PC-9 (cell line): ENCODE measurements at places on chromosomes 16 and 17. TPM values are rescaled to one million over a fixed set of nuclear protein-coding genes. Genes with fewer than 3 reads are reported as not detected.

- DNase-seq: no peak
- H3K27ac ChIP-seq: no peak overlapping the region
- H3K4me1 ChIP-seq: no peaks in the 10 kb centered on the region
- H3K4me3 ChIP-seq: no peak overlapping the region
These were observed 15.7 kb upstream of the KPNB1 start for GRCh38 chr17:47633996-47634395.

DNA sequence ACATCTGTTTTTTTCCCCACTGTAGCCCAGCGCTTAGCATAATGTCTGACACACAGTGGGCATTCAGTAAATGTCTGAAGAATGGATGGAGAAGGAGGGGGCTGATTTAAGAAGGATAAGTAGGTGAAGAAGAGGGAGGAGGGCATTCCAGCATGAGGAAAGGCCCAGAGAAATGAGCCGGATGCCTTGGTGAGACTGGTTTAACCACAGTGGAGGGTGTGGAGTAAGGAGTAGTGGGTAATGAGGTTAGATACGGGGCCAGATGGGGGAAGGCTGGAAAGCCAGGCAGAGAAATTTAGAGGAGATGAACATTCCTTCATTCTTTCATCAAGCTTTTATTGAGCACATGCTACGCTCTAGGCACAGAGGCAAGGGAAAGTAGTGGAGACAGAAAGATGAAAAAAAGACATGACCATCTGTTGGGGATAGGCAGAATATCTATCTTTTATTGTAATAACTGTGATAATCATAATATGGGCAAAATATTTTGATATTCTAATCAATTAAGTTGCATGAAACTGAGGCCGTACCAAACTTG lies 43.7 kb upstream of the NFAT5 start:
- H3K4me1 ChIP-seq: peaks cover 13% of the 10 kb centered on the region
- 0 out of 2 replicates have a peak overlapping the region, but pooled peaks have one; percentile 60 for H3K27ac ChIP-seq
- H3K27me3 ChIP-seq: no peaks in the 10 kb centered on the region
- no peaks in the 10 kb centered on the region for H3K36me3 ChIP-seq
- no peak for DNase-seq

DNA sequence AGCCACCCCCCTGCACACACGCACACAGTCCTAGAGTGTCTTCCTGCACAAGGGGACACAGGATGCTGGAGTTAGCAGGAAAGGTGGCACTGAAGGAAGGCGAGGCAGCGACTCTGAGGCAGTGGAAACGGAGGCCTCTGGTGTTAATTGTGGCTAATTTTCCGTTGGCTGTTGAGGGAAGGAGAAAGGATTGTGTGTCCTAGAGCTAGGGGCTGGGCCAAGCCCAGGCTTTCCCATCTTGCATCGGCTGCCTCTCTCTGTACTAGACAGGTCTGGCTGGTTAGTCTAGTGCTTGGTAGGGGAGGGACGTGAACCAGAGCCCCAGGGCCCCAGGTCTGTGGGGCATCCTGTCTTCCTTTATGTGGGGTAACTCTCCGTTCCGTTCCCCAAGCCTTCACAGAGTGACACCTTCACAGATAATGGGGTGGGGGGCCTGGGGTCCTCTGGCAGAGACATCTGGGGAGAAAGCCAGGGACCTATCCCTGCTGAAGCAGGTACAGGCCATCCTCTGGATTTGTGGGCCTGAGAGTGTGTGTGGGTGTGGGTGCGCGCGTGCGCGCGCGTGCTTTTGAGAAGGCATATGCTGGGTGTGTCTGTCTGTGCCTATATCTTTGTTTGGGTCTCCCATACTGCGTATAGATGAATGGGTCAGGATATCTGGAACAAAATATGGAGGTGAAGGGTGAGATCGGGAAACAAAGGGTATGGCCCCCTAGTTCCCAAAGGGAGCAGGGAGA lies at the start of gene CHD3:
Gene CHD3 (plus strand): TSS at position 606 of the 737 bp plus-strand sequence. CDS start 212 bp downstream, outside the sequence.
- H3K36me3 ChIP-seq: no peaks in the 10 kb centered on the region; the same call in 1 of the 2 replicates
- DNase-seq: peak; percentile 82
- H3K4me3 ChIP-seq: peak within 1 kb of the TSS; percentile 84

DNA sequence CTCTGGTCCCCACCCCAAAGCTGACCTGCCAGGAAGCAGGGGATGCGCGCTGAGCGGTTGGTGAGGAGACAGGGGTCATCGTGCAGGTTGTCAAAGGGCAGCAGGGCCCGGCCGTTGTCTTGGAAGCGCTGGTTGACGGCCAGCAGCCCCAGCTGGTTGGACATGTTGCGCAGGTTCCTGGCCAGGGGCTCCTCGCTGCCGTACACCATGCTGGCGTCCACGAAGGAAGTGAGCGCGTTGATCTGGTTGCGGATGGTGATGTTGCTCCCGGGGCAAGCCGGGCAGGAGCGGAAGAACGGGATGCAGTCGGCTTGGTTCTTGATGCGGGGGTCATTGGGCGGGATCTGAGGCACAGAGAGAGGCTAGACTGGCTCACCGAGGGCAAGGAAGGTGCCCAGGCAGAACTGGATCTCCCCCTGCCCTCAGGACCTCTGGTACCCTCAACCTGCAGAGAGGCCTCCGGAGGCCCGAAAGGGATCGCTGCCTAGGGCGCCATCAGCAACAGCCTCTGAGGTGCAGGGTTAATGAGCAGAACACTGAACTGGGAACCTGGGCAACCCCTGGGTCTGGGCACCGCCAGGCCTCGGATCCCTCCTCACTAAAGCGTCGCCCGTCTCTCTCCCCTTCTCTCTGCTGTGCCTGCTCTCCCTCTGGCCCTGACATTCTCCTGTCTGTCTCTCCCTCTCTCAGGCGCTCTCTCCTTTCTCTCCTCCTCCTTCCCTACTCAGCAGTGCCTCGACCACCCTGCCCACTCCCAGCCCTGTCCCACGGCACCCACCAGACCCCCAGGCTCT lies 2.7 kb downstream of the MPO start:
- H3K27ac ChIP-seq: no peak overlapping the region
- no peak overlapping the region for H3K4me3 ChIP-seq
- no peaks in the 10 kb centered on the region for H3K4me1 ChIP-seq
- no peak for DNase-seq

The BRIP1 gene
- total RNA-seq: 14.4 and 16.0 TPM in 2 replicates
